ENCODE measurements at places on chromosomes 13 and 19.

DNA sequence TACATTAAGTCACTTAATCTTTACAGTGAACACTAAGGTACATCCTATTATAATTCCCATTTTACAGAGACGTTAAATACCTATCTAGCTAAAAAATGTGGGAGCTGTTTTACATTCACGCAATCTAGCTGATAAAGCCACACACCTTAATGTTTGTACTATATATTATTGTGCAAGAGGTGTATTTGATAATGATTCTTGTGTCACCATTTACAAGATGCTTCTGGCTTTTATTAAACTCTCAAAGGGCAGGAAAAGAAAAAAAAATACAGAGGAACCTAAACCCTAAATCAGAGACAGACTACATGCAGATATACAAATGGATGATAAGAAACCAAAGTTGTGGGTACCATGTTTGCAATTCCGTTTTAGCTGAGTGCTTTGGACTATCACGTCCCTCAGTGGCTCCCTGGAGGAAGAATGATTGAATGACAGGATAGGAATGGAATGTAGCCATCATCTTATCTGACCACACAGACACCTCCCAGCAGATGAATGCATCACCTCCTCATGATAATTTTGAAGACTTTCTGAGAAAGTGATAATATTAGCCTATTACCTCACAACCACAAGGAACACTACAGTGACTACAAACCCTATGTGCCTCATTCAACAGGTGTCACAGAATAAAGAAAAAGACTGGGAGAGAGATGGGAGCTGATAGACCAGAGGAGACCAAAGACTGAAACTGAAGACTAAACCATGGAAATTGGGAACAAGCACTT is 230.5 kb upstream of the SERP2 start:
- DNase-seq: no peak

GRCh38 chr13:63011996-63012395 is 1596.3 kb upstream of the PCDH20 start:
- DNase-seq: no peak

DNA sequence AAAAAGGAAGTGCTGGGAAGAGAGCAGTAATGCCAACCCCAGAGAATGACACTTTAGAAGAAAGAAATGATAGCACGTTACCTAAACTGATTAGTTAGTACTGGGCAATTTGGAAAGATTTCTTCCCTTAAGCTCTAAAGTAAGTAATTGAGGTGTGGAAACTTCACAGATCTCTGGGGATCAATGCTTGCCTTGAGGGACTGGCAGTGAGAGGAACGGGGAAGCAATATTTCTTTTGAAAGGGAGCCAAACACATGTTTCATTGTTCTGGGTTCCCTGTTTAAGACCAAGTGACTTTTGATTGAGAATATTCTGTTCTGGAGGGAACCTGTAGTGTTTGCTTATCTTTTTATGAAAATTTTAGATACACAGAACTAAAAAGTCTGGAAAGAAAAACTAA is 190.5 kb downstream of the NDFIP2 start:
- no peak for DNase-seq

DNA sequence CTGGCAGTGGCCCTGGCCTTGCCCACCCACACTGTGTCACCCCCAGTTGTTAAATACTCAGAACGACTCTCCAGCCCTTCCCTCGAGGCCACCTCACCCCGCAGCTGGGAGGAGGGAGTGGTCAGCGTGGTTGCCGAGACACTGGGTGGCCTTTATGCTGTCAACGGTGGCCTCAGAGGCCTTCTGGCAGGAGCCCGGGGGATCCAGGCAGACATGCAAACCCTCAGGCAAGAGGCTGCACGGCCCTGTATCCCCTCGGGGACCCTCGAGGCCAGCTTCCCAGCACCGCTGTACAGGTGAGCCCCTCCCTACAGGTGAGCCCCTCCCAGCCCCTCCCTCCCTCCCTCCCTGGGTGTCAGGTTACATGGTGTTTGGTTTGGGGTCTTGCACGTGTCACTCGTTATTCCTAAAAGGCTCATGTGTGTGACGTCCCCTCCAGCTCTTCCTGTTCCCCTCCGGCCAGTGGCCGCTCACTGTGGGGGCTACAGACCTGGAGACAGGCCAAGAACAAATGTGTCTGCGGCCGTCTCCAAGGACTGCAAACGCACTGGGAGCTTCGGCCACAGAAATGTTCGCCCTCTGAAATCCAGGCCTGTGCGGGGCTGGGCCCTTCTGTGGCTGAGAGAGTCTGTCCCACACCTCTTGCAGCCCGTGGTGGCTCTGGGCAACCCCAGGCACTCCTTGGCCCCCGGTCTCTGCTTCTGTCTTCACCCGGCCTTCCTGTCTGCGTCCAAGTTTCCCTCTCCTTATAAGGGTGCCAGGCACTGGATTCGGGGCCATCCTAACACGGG is at the start of gene TEKTIP1:
TSS of gene TEKTIP1 (plus strand) at position 210 of the 791 bp plus-strand sequence. CDS start at position 214, 4 bp downstream.
- no peak for DNase-seq

DNA sequence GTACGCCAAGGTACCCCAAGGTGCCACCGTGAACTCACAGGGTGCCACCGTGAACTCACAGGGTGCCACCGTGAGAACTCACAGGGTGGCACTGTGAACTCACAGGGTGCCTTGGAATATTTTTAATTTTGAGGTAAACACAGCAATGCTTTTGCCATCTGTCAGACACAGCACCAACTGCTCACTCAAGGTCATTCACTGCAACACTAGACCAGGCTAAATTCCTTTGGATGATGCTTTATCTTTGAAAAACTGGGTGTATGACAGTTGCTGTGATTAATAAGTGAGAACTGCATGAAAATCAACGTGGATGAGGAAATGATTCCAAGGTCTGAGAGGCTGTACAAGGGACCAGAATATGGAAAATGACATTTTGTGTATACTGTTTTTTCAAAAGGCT is 18.9 kb downstream of the SAFB2 start:
- no peak for DNase-seq

- DNase-seq: no peak
These were observed 97.1 kb upstream of the IRS2 start for GRCh38 chr13:109883181-109884180.

GRCh38 chr13:98842858-98843481 is 90.5 kb upstream of the SLC15A1 start:
- peak; percentile 15 for DNase-seq

DNA sequence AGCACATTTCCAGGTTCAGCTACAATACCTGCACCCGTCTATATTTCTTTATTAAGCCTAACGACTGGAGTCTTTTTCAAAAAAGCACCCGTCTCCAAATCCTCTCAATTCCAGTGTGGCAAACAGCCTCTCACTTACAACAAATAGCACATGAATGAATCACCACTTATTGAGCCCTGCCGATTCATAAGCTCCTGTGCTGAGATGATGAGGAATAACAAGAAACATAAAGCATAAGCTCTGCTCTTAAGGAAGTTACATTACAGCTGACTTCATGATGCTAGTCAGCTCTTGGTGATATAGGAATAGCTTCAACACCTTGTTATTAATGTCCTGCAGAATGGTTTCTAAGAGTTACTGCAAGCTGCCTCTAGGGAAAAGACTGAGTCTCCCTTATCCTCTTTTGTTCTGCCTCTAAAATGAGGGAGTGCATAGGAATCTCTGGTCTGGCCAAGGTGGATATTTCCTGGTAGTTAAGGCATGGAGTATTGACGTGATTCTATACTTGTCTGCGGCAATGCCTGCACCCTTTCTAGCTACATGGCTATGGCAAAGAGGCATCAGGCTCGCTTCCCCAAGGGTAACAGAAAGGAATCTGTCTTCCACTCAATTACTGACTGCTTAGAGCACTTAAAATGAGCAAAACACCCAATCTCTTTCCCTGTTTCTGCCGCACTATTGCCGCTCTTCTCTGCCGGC is 195.7 kb downstream of the KLF12 start:
- no peak for DNase-seq

All from stimulated activated CD8-positive, alpha-beta memory T cell treated with anti-CD3 and anti-CD28 coated beads, Interleukin-4, amount 100 ng/mL, for 4 hours (primary cell).